ENCODE measurements at places on chromosomes 11 and 22. TPM values are rescaled to one million over a fixed set of nuclear protein-coding genes. Genes with fewer than 3 reads are reported as not detected.

Gene NRIP3
- total RNA-seq, result 0.96 TPM

Gene DEPDC7
- total RNA-seq, result 13.6 TPM

Gene PRR14L
- total RNA-seq, result 65.9 TPM

GRCh38 chr22:37049224-37049623 is 2.3 kb upstream of the KCTD17 start:
- no peak for DNase-seq

DNA sequence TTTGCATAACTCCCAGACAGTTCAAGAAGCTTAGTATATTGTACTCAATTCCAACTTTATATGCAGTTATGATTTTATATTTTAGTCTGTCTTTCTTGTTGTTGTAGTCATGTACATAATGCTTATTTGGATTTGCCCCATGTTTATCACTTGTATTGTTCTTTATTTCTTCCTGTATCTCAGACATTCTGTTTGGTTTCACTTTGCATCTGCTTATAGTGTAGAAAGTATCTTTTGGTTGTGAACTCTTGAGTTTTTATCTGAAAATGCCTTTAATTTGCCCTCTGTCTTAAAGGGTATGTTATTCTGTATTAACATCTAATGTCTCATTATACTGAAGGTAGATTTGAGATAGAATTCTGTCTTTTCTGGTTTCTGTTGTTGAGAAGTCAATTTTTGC is 275.4 kb downstream of the DYNC2H1 start:
- DNase-seq, result no peak

DNA sequence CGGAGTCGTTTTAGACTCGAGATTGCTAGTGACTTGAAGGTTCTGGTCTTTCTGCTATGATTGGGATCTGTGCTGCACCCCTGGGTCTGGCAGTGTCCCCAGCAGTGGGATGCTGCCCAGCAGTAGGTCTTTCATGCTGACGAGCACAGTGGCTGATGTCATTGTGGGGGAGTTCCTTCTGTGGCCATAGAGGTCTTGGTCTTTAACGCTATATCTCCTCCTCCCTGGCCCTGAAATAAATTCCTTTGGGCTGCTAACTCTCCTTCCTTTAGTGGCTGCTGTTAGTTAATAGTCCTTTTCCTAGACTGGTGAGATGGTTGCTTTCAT is 136.3 kb downstream of the TEAD1 start:
- DNase-seq, result no peak

DNA sequence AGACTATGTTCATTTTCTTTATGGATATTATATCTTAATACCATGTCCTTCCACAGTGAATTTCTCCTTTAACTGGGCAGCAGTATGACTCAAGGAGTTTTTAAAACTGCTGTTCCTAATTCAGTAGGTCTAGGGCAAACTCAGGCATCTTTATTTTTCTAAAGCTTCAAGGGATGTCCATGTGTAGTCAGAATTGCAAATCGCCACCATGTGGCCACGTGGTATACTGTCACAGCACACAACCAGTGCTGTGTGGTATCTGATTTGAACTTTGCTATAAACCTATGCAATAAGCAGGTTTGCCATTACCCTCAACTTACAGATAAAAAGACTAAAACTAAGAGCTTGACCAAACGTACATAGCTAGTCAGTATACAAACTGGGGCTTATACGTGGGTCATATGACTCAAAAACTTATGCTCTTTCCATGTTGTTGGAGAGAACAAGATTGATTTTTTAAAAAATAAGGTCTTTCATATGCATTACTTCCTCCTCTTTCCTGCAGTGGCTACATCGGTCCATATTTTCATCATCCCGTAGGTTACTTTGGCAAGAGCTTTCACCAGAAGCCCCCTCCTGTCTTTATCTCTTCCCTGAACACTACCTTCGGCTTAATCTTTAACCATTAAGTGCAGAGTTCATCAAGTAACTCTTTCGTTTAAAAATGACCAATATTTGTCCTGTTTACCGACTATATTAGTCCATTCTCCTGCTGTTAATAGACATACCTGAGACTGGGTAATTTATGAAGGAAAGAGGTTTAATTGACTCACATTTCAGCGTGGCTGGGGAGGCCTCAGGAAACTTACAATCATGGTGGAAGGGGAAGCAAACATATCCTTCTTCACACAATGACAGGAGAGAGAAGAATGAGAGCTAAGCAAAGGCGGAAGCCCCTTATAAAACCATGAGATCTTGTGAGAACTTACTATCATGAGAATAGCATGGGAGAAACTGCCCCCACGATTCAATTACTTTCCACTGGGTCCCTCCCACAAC is 8.0 kb upstream of the HTATIP2 start:
- no peak for DNase-seq

DNA sequence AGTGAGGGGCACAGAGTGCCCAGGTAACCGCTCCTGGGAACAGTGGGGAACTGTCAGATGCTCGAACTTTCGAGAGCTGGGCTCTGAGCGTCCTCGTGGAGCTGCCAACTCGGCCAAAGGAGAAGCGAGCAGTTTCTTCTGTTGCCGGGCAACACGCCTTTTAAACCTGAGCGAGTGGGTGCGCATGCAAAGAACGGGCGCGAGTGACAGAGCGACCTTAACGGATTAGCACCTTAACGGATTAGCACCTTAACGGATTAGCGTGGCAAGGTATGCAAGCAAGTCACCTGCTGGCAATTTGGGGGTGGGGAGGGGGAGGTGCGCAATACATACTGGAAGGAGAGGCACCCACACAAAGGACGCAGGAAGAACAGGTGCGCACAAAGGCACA is 61.8 kb upstream of the PRODH start:
- DNase-seq, result no peak

DNA sequence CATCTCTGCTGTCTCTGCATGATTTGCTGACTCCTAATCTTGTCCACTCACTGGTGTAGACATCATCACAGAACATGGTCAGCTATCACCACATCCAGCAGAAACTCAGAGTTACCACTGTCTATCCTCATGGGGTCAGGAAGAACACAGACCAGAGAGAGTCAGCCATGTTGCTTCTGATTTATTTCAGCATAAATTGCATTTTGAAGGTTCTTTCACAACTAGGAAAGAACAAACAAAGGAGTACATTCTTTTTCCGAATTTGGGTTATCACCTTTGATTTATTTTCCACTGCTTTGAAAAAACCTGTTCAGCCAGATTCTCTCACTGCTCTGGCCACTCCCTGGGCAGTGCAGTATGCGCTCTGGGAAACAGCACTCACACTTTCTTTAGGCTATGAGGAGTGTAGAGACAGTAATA is 172.0 kb upstream of the MTMR2 start:
- DNase-seq, result no peak

GRCh38 chr11:3047637-3048036 is 9.6 kb downstream of the CARS1 start:
- no peak for DNase-seq

DNA sequence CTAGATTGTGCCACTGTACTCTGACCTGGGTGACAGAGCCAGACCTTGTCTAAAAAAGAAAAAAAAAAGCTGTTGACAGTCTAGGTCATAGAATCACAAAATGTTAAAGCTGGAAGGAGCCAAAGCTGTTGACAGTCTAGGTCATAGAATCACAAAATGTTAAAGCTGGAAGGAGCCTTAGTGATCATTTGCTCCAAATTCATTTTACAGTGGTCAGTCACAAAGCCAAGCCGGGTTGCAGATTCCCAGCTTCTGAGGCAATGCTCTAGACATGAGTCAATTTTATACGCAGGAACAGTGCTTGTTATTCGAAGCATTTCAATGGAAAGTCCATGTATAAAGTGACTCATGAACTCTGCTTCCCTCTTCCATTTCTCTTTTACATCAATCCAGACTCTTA is 47.4 kb downstream of the SYT13 start:
- DNase-seq, result no peak

Measured in naive thymus-derived CD8-positive, alpha-beta T cell (primary cell).